ENCODE measurements at places on chromosomes 7 and 10.
A peak's percentile ranks its signal among the peaks of the same experiment; 100 is the strongest.

GRCh38 chr7:66443946-66444345, 184.7 kb upstream of the KCTD7 start:
- DNase-seq: no peak

GRCh38 chr10:1309617-1310270, 253.6 kb downstream of the WDR37 start:
- no peak for DNase-seq

DNA sequence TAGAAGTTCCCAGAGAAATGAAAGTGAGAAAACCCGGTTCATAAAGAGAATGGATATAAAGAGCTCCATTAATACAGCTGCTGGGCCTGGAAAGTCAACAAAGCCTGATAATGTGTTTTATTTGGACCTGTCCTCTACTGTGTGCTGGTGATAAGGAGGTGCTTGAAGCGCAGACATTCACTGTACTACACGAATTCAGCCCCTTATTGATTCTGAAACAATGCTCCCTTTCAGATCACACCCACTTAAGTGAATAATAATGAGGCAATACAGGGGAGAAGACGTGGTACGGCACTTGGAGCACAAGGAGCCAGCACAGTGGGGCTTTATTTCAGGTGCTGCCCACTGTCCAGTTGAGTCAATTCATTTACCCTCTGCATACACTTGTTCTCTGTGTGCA, 260.8 kb downstream of the FGFR2 start:
- DNase-seq: no peak

- no peak for DNase-seq
Measured at GRCh38 chr10:81514811-81515210, 360.2 kb upstream of the NRG3 start.

GRCh38 chr7:78377532-78377931, 579.0 kb downstream of the PHTF2 start:
- DNase-seq: no peak

GRCh38 chr7:20146451-20146850, 70.7 kb downstream of the MACC1 start:
- DNase-seq: no peak

DNA sequence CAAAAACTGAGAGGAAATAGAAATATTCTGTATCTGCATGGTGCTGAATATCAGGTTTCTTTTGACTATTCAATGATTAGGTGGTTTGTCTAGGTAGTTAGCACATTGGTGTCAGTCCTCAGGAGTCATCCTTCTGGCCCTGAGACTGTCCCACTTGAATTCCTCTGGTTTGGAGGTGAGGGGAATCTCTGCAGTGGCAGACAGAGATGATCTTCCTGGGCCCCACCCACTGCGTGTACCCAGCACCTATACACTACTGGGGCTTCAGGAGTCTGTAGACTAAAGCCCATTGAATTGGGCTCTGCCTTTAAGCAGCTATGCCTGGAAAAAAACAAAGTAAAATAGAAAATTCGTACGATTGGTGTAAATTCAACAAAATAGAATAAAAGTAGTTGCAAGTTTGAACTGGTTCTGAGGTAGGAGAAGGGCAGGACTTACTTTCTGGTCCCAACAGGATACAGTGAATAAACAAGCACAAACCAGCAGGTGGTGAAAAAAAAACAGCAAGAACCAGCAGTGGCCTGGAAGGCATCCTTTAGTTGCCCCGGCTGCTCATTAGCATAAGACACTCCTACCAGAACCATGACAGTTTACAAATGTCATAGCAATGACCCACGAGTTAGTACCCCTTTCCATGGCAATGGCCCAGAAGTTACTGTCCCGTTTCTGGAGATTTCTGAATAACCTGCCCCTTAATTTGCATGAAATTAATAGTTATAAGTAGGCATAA, 1.7 kb downstream of the LIPM start:
- no peak for DNase-seq

DNA sequence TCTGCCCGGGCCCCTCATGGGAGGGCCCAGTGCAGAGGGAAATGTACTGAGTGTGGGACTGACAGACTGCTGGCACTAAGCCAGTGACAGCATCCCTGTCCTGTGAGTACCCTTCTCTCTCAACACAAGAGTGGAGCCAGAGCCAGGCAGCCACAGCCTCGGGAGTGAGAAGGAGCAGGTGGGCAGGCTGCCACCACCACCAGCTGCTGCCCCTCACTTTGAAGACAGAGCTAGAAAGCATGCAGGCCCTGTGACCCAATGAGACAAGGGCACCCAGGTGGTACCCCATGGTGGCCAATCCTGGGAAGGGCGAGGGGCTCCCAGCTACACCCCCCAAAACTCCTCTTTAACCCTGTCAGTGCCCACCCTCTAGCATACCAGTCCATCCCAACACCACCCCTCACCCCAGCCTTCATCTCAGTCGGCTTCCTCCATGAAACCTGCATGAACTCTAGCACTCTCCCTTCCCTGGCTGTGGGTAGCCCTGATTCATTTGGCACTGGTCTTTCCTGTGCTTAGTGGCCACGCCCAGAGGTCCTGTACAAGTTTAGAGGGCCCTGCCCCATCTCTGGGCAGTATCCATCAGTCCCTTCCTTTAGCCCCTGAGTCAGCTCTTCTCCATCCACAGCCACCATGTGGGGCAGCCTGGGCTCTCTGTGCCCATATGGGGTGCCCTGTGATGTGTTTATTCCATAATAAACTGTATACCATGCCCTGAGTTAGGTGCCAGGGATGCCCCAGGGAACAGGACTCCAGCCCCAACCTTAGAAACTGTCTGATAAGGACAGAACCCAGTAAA, 207.0 kb upstream of the ZMIZ1 start:
- DNase-seq: no peak

GRCh38 chr10:78491812-78492211, 458.1 kb downstream of the RPS24 start:
- no peak for DNase-seq

DNA sequence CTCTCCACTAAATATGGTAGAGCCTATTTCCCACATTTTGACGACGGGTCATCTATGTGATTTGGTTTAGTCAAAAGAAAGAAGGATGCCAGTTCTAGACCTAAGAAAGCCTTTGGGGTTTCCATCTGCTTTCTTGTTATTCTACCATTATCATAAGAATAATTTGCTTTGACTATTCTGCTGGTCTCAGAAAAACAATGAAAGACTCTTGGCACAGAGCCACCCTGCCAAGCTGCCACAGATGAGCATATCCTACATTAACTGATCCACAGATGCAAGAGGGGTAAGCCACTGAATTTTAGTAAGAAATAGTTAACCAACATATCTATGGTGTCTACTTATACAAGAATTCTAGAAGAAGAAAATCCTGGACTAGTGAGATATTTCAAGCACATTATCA, 158.6 kb upstream of the MAGI2 start:
- no peak for DNase-seq

- DNase-seq: no peak
Measured at GRCh38 chr7:66076462-66077329, 1.1 kb downstream of the ASL start.

GRCh38 chr7:36742911-36743775, 18.8 kb upstream of the AOAH start:
- DNase-seq: no peak

DNA sequence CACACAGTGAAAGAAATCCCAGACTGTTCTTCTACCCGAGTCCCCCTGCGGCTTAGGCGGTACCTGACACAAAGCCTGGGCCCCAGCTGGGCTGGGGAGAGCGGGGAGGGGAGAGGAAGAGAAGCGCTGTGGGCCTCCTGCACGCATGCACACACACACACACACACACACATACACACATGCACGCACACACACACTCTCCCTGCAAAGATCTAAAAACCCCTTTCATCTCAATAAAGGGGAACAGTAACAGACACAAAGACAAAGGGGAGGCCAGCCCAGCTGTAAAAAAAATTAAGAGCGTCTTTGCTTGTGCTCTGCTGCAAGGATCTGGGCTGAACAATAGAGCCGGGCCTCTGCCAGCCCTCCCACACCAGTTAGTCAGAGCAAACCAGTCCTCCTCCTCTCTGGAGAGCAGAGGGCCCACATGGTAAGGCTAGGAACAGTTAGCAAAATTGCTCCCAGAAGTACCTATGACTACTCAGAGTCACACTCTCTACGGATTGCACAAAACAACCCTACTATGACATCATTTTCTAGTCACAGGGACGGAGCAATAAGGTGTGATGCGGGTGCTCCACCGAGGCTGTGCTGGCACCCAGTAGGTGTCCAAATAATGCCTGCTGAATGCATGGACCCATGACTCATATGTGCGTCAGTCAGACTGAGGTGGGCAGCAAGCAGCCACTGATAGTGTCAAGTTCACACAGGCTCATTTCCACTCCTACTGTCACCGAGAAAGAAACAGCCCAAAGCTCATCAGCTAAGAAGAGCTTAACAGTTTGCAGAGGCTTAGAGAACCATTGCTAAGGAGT, 9.2 kb downstream of the ITPRIP start:
- DNase-seq: peak; percentile 82

- DNase-seq: no peak
Measured at GRCh38 chr10:15255961-15256360, 87.5 kb upstream of the NMT2 start.

- no peak for DNase-seq
Measured at GRCh38 chr10:95675403-95676116, 18.2 kb downstream of the TCTN3 start.

- no peak for DNase-seq
Measured at GRCh38 chr7:67512481-67512880, 515.8 kb downstream of the TYW1 start.

All from activated naive CD4-positive, alpha-beta T cell treated with anti-CD3 and anti-CD28 coated beads, Interleukin-2, amount 50 U/mL, for 16 hours (primary cell).